Activated T-helper 9 cell treated with anti-CD3 and anti-CD28 coated beads, Interleukin-2, amount 50 U/mL, for 16 hours (primary cell): ENCODE measurements at places on chromosomes 6 and 20.

- DNase-seq = no peak
These were observed 15.8 kb downstream of the PROCR start for GRCh38 chr20:35187584-35188190.

DNA sequence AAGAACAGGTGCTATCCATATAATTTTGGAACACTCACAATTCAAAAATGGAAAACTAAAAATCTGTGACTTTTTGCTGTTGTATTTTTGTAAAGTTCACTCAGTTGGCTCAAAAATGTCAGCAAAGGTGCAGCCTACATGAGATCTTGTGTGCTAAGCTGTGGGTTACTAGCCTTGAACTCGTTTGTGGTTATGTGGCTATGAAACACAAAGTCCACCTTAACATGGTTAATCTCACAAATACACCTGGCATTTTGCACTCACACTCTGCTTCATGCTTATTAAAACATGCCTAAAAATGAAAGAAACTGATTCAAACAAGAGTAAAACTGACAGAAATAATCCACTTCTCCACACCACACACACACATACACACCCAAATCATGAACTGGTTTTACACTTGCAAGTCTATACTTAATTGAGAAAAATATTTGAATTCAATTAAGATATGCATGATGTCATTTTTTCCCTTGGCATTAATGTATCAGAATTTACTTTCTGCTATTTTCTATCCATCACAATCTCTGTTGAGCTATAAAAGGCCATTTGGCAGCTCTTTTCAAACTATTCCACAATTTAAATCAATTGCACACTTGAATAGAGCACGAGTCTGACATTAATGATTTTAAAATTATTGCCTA lies 22.9 kb upstream of the TMEM30A start:
- no peak for DNase-seq

DNA sequence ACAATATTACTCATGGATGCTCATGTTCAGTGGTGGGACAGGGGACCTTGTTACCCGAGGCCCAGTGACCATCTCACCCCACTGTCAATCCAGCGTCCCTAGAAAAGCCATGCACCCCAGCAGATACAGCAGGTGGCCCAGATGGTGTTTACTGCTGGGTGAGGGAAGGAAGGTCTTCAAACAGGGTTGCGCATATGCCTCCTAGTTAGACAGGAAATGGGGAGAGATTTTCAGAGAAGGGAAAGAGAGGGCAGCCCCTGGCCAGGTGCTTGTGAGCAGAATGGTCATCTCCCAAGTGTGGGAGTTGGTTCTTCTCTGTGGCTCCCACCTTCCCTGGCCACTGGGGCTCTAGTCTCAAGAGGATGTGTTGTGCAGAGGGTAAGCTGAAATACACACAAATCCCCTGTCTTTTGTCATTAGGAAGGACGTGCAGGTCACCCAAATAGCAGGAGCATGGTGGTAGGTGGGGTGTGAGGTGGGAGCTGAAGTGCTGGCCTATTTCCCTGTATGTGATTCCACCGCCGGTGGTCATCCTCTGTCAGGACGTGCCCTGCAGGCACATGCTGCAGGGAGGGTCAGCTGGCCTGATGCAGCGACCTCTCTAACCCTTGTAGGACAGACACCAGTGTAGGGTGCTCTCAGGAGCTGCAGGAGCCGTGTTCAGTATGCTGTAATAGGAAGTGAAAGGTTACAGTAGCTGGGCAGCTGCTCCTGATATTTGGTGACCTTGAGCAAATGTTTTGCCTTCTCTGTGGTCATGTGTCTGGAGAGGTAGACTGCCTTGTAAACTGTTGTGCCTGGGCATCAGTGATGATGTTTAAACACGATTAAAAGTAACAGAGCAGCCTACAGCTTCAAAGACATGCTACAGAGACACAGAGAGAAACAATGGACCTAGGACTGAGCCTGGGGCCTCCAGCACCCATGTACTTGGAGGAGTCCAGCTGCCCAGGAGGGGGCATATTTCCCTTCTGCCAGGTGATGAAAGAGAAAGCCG lies 3.2 kb upstream of the CST3 start:
- no peak for DNase-seq

- no peak for DNase-seq
These were observed 30.4 kb downstream of the ATXN1 start for GRCh38 chr6:16730738-16731477.

- no peak for DNase-seq
These were observed 47.8 kb upstream of the ARMC2 start for GRCh38 chr6:108800427-108800864.

DNA sequence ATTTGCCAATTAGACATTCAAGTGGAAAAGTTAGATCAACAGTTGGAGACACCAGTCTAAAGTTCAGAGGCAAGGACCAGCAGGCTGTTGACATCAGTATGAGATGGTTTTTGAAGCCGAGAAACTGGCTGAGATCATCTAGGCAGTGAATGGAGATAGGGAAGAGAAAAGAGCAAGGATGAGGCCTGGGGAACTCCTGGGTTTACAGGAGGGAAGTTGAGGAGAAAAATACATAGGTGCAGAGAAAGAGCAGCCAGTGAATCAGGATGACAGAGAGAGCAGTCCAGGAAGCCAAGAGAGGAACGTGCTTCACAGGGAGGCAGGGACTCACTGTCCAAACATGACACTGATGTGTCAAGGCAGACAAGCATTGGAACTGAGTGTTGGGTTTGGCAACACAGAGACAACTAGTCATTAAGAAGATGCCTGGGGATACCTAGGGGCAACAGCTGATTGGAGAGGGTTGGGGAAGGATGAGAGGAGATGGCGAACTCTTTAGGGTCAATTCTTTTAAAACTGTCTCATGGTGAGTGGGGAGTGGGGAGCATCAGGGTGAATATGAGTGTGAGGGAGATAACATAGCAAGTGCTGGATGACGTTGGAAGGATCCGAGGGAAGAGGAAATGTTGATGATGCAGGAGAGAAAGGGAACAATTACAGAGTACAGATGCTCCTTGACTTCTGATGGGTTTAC lies 13.2 kb upstream of the SALL4 start:
- no peak for DNase-seq

GRCh38 chr6:32973144-32974015 lies 5.0 kb downstream of the BRD2 start:
- DNase-seq = peak; percentile 37

- no peak for DNase-seq
These were observed 385.7 kb upstream of the MMS22L start for GRCh38 chr6:97668716-97669115.

DNA sequence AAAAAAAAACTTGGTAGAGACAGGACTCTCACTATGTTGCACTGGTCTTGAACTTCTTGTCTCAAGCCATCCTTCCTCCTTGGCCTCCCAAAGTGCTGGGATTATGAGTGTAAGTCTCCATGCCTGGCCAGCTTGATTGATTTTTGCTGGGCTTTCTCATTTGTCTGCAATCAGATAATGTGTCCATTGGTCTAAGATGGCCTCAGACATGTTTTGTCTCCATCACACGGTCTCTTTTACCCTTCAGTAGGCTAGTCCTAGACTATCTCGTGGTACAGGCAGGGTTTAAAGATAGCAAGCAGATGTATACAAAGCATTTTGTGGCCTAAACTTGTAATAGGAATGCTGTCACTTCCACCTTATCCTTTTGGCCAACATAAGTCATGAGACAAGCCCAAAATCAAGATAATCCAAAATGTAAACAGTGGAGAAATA lies 289.1 kb downstream of the TFAP2B start:
- no peak for DNase-seq

- DNase-seq = no peak
These were observed 118.2 kb upstream of the RIPOR2 start for GRCh38 chr6:25053875-25054371.

DNA sequence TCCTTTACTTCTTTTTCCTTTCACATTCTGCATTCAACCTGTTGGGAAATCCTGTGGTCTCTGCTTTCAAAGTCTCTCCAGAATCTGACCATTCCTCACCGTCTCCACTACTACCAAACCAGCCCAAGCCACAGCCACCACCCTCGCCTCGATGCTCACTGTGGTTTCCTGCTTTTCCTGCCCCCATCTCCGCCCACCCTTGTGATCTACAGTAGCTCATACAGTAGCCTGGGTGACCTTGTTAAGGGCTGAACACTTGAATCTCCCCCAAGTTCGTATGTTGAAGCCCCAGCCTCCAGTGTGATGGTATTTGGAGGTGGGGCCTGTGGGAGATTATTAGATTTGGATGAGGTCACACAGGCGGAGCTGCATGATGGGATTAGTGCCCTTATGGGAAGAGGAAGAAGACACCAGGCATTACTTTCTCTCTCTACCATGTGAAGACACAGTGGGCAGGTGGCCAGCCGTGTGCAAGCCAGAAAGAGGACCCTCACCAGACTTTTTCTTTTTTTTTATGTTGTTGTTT lies 189.0 kb upstream of the UST start:
- DNase-seq = no peak

- DNase-seq = no peak
These were observed 279.0 kb downstream of the FOXA2 start for GRCh38 chr20:22305381-22305780.

GRCh38 chr20:38277691-38278090 lies 17.2 kb upstream of the KIAA1755 start:
- DNase-seq = no peak

DNA sequence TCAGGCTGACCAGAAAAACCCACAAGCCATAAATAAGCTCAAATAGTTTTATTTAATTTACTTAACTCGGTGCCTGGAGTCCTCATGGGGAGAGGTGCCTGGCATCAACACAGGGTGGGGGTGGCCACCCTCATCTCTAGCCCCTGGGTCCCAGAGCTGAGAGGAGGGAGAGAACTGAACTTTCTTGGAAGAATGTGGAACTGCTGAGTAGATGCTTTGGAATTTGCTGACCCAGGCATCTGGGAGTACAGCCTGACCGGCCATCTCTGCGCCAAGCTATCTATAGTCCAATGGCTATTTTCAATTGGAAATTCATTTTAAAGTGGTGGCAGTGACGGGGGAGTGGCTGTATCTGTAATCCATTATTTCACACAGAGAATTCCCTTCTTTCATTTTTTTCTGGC lies 104.8 kb downstream of the CDH26 start:
- DNase-seq = no peak

DNA sequence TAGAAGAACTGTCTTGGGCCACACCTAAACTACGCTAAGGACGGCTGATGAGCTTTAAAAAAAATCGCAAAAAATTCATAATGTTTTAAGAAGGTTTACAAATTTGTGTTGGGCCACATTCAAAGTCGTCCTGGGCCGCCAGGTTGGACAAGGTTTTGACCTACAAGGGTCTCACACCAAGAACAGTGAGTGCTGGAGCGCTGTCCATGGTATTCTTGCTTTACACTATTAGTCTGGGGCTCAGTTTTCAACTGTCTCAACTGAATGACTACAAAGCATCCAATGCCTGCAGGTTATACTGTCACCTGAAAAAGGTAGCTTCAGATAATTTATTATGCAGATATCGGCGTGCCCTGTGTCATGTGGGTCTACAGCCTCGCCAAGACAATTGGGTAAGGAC lies 3.7 kb upstream of the FAXC start:
- DNase-seq = no peak

GRCh38 chr6:144176043-144176442 lies 25.7 kb downstream of the STX11 start:
- DNase-seq = no peak

- no peak for DNase-seq
These were observed 1.4 kb upstream of the HSP90AB1 start for GRCh38 chr6:44245391-44245911.

DNA sequence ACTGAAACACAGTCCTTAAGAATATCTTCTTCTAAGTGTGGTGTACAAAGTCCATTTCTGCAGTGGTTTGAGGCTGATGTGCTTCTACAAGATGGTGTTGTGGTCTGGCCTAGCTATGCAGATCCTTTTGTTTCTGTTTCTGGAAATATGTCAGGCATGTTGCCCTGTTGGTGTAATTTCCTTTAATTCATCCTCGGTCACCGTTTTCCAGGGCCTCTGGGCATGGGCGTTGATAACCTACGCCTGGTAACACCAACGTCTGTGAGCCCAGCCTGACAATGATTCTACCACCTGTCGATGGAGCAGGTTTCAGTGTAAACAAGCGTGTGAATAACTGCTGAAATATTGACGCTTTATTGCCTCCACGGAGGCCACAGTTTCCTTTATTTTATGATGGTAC lies 33.3 kb upstream of the AFDN start:
- DNase-seq = no peak

- DNase-seq = no peak
These were observed 3.0 kb upstream of the WFDC10A start for GRCh38 chr20:45626540-45626939.

DNA sequence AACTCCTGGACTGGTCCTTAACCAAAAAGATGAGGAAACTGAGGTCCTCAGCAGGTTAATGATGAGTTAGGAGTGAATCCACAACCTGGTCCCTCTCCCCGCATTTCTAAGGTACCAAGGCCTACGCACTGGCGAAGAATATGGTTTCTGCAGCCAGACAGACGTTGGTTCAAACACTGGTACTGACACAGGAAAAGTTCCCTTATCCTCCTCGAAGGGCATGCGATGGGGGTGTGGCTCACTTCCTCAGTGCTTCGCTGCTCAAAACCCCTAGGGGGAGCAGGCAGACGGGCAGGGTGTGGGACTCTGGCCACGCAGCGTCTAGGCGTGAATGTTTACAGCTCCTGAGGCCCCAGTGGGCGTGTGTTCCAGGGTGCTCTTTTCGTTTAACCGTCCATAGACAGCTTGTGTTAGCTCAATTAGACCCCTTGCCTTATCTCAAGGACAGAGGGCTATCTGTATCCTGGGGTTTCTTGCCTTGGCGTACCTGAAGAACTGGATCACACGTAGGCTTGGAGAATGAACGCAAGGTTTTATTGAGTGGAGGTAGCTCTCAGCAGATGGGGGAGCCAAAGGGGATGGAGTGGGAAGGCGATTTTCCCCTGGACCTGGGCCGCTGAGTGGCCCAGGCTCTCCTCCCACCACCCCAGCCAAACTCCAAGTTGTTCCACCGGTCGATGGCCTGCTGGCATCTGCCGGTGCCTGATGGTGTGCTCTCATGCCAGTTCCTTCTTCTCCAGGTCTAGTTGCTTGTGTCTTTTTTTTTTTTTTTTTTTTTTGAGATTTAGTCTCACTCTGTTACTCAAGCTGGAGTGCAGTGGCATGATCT lies 31.8 kb upstream of the PTPN1 start:
- DNase-seq = peak; percentile 67

DNA sequence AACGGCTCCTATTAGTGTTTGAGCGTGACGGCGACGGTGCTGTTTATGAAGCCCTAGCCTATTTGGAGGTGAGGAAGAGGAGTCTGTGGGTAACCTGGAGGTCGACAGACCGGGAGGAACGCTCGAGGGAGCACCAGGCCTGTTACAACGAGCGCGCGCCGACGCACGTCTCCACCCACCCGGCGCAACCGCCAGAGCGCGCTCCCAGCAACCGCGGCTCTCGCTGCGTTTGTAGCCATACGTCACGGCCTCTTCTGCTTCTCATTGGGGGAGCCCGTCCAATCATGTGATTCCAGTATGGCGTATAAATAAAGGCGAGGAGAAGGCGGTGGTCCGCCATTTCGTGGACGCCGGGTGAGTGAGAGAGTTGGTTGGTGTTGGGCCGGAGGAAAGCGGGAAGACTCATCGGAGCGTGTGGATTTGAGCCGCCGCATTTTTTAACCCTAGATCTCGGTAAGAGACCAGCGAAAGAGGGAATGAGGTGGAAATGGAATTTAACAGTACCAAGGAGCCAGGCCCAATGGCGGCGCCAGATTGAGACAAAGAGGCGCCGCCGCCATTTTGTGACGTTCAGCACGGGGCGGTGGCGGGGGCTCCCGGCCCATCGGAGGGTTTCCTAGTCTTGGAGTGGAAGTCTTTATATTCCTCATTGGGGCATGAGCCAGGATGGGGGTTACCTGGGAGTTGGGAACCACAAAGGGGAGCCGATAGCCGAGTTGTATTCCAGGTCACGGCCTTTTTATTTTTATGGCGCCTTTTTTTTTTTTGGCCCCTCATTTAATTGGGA lies at the start of gene SRSF3:
SRSF3 (plus strand) TSS at position 334 of the 787 bp plus-strand sequence. CDS start 2,401 bp downstream, outside the sequence.
- peak; percentile 93 for DNase-seq
